ENCODE measurements at places on chromosomes 11 and 22. TPM values are rescaled to one million over a fixed set of nuclear protein-coding genes. Genes with fewer than 3 reads are reported as not detected.
A peak's percentile ranks its signal among the peaks of the same experiment; 100 is the strongest.

DNA sequence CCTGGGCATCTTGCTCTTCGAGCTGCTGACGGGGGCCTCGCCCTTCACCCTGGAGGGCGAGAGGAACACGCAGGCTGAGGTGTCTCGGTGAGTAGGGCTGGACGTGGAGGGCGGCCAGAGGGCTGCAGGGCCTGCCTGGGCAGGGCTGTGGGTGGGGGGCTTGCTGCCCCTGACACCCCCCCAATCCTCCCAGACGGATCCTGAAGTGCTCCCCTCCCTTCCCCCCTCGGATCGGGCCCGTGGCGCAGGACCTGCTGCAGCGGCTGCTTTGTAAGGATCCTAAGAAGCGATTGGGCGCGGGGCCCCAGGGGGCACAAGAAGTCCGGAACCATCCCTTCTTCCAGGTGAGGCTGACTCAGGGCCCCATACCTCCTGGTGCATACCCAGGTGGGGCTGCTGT, 2.7 kb downstream of the RPS6KA4 start:
- no peak overlapping the region for H3K4me3 ChIP-seq
- H3K27ac ChIP-seq = no peak overlapping the region
- peaks cover 30% of the 10 kb centered on the region for H3K4me1 ChIP-seq

GRCh38 chr11:47132490-47132889, 44.2 kb downstream of the ARFGAP2 start:
- H3K4me3 ChIP-seq = no peak overlapping the region
- peaks cover 3% of the 10 kb centered on the region for H3K36me3 ChIP-seq

GRCh38 chr11:14700593-14700992, 57.0 kb downstream of the PDE3B start:
- no peak overlapping the region for H3K27ac ChIP-seq
- no peak overlapping the region for H3K4me3 ChIP-seq
- H3K36me3 ChIP-seq = no peaks in the 10 kb centered on the region
- no peak for DNase-seq
- H3K4me1 ChIP-seq = no peaks in the 10 kb centered on the region

DNA sequence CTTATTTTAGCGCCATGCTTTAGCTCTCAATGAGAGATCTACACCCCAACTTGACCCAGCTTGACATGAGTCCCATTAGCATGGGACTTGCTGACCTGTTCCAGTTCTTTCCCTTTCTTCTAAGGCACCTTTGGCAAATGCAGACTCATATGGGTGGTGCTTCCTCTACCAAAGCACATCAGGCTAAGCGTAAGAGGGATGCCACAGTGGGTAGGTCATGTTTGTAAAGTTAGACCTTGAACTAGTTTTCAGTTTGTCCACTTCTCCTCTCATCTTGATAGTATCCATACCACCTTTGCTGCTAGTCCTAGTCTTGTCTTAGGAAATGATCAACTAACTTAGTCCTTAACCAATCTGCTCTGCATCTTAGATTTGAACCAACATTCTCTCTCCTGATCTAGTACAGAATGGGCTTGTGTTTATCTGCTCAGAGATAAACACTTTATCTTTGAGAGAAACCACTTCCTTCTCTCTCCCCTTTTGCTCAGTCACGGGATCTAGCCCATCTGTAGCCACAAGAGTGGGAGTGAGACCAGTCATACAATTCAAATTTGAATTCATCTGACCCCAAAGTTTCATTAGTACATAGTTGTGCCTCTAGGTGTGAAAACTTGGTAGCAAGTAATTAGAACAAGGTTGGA, 72.1 kb upstream of the CD44 start:
- H3K27ac ChIP-seq = no peak overlapping the region
- no peak overlapping the region for H3K4me3 ChIP-seq
- no peaks in the 10 kb centered on the region for H3K27me3 ChIP-seq
- peaks cover 11% of the 10 kb centered on the region for H3K36me3 ChIP-seq
- peaks cover 9% of the 10 kb centered on the region for H3K4me1 ChIP-seq

- H3K27me3 ChIP-seq = no peaks in the 10 kb centered on the region
- DNase-seq = no peak
- H3K27ac ChIP-seq = no peak overlapping the region
- H3K4me1 ChIP-seq = no peaks in the 10 kb centered on the region
- no peaks in the 10 kb centered on the region for H3K36me3 ChIP-seq
Measured at GRCh38 chr11:4565371-4565770, 16.2 kb upstream of the OR52I2 start.

GRCh38 chr22:42176255-42176915, 45.8 kb upstream of the CYP2D6 start:
- H3K27ac ChIP-seq = no peak overlapping the region
- H3K4me3 ChIP-seq = no peak overlapping the region
- H3K36me3 ChIP-seq = peaks cover 15% of the 10 kb centered on the region
- peaks cover 39% of the 10 kb centered on the region for H3K4me1 ChIP-seq
- no peaks in the 10 kb centered on the region for H3K27me3 ChIP-seq

- H3K4me1 ChIP-seq = no peaks in the 10 kb centered on the region
- no peak overlapping the region for H3K27ac ChIP-seq
Measured at GRCh38 chr11:57213342-57214097, 23.5 kb downstream of the APLNR start.

- no peak for DNase-seq
- H3K4me1 ChIP-seq = peaks cover 31% of the 10 kb centered on the region
- peak overlapping the region; percentile 3 for H3K4me3 ChIP-seq
- H3K36me3 ChIP-seq = peaks cover 12% of the 10 kb centered on the region
- no peak overlapping the region for H3K27ac ChIP-seq
Measured at GRCh38 chr11:7484131-7484530, 1.2 kb upstream of the OLFML1 start.

- H3K27me3 ChIP-seq = peaks cover 41% of the 10 kb centered on the region
- no peak overlapping the region for H3K27ac ChIP-seq
- no peak for DNase-seq
Measured at GRCh38 chr11:88555018-88555828, 217.7 kb upstream of the CTSC start.

GRCh38 chr22:48155446-48155845, 1393.0 kb downstream of the TBC1D22A start:
- H3K27me3 ChIP-seq = no peaks in the 10 kb centered on the region
- no peak overlapping the region for H3K4me3 ChIP-seq
- DNase-seq = no peak
- no peaks in the 10 kb centered on the region for H3K4me1 ChIP-seq

DNA sequence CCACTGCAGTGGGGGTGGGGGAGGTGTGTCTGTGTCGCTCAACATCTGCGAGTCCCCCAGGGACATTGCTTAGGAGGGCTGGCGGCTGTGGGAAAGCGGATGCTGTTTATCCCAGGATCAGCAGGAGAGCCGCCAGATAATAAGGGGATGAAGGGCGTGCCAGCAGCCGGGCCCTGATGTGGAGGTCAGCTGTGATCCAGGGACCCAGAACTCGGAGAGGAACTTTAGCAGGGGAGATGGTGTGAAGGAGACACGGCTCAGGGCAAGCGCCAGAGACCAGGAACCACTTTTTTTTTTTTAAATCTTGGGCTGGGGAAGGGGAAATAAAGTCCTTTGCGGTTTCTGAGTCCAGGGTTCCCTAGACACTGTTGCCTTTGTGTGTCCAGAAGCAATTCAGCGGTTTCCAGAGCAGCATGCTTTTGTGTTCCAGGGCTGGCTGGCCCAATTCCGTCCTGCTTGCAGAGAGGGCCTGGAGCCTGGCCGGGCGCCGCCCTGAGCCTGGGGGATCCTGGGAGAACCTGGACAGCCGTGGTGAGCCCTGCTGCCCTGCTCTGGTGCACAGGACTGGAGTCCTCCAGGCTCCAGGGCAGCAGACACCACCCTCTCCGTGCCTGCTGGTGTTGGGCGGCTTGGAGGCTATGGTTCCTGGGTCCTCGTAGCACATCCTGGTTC, at the start of gene GRAMD4:
TSS of gene GRAMD4 (plus strand) at position 557 of the 672 bp plus-strand sequence. CDS start 6,414 bp downstream, outside the sequence.
- no peak within 1 kb of the TSS for H3K4me3 ChIP-seq
- no peak for DNase-seq
- no peaks in the 10 kb centered on the region for H3K27me3 ChIP-seq
- H3K27ac ChIP-seq = peak within 1 kb of the TSS; percentile 56
- H3K36me3 ChIP-seq = no peaks in the 10 kb centered on the region
- H3K4me1 ChIP-seq = peaks cover 24% of the 10 kb centered on the region

DNA sequence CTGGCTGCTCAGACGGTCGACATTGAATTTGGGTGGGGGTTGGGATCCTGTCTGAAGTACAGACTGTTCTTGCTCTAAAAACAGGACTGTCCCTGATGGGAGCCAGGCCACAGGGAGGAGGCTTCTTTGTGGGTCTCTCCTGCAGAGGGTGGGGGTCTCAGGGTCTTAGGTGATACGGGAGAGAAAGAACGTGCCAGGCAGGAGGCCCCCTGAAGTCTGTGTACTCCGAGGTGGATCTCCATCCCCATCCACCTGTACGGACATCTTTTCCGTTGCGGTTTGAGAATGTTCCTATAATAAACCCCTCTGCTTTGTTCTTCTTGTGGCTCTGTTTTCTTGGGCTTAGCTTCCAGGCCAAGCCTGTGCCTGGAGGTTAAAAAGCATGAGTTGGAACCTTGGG, 15.9 kb downstream of the PSMD13 start:
- peaks cover 37% of the 10 kb centered on the region for H3K36me3 ChIP-seq
- no peaks in the 10 kb centered on the region for H3K4me1 ChIP-seq
- DNase-seq = peak; percentile 67
- no peak overlapping the region for H3K27ac ChIP-seq

DNA sequence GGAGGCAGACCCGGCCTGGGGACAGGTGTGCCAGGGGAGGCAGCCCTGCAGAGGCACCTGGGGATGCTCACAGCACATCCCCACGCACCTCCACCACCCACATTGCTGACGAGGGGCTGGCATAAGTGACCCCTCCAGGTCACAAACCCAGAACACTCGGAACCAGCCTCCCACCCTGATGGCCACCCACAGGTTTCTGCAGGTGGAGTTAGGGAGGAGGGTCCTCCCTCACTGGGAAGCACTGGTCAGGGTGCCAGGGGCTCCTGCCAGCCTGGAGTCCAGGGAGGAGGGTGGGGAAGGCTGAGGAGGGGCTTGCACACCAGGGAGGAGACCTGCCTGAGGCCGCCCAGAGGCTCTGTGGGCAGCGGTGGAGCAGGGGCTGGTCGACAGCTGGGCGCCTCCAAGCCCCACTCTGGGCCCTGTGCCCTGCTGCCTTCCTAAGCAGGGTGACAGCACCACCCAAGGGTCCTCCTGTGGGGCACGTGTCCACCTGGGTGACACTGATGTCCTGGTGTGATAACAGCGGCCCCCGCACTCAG, 51.0 kb upstream of the CARS1 start:
- H3K27ac ChIP-seq = no peak overlapping the region
- H3K36me3 ChIP-seq = peaks cover 36% of the 10 kb centered on the region
- H3K4me3 ChIP-seq = no peak overlapping the region

DNA sequence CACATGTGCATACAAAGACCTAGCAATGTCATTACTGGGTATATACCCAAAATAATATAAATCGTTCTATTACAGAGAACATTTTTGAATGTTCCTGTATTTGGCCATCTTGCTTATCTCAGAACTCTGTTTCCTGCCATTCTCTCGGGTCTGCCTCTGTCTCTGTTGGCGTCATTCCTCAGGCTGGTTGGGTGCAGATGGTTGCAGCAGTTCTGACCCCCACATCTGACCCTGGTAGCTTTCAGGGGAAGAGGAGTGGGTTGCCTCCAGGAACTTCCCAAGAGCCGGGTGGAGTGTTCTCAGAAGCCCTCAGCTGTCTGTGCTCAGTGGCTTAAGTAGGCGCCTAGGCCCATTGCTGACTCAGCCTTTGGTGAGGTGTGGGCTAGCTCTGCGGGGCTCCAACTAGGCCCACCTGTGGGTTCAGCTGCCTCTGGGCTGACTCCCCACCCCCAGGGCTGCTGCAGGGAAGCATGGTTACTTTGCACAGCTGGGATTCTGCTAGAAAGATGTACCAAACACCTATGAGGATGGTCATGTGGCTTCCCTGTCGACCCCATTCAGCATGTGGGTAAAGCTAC, 114.0 kb downstream of the TBC1D22A start:
- H3K27ac ChIP-seq = no peak overlapping the region
- no peaks in the 10 kb centered on the region for H3K4me1 ChIP-seq
- H3K36me3 ChIP-seq = peaks cover 10% of the 10 kb centered on the region
- no peak overlapping the region for H3K4me3 ChIP-seq
- H3K27me3 ChIP-seq = no peaks in the 10 kb centered on the region

DNA sequence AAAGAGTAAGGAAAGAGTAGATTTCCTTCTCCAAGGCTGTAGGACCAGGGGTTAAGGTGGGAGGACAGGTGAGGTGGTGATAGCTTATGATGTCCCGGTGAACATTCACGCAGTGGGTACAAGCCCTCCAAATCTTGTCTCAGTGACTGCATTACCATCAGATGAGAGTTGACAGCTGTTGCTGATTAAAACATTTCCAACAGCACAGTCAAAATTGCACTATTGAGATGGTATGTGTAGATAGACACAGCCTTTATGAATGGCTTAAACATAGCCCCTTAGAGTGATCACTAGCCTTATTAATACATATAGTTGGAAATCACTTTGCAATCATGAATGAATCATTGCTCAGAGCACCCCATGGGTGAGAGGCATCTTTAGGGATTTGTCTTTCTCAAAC, 7.3 kb downstream of the NELL1 start:
- H3K36me3 ChIP-seq = no peaks in the 10 kb centered on the region
- no peak overlapping the region for H3K27ac ChIP-seq
- no peak for DNase-seq
- H3K27me3 ChIP-seq = peaks cover 8% of the 10 kb centered on the region

Gene SLC7A4
- total RNA-seq = not detected

Gene SYT12
- 1.7 TPM for total RNA-seq

Gene BIRC2
- total RNA-seq = 46.0 TPM

Gene SLN
- total RNA-seq = not detected
